ENCODE measurements at places on chromosomes 3 and 15.

GRCh38 chr3:184611607-184612281, 50.2 kb downstream of the EPHB3 start:
- DNase-seq: no peak

GRCh38 chr3:45042162-45042561, 16.1 kb downstream of the CLEC3B start:
- no peak for DNase-seq

GRCh38 chr3:167493244-167493643, 19.4 kb upstream of the SERPINI2 start:
- no peak for DNase-seq

GRCh38 chr3:74122281-74122680, 492.2 kb downstream of the CNTN3 start:
- DNase-seq: no peak

GRCh38 chr3:195537995-195538394, 5.1 kb downstream of the PPP1R2 start:
- DNase-seq: no peak

GRCh38 chr15:62051166-62051565, 9.1 kb downstream of the VPS13C start:
- DNase-seq: no peak

- no peak for DNase-seq
These were observed 34.3 kb upstream of the ANKDD1A start for GRCh38 chr15:64877435-64877834.

GRCh38 chr15:58494567-58494966, 62.8 kb downstream of the LIPC start:
- no peak for DNase-seq

GRCh38 chr3:129829640-129830039, 63.9 kb downstream of the TMCC1 start:
- no peak for DNase-seq

- no peak for DNase-seq
These were observed 60.5 kb downstream of the XXYLT1 start for GRCh38 chr3:195210266-195210973.

- no peak for DNase-seq
These were observed 42.9 kb upstream of the LMCD1 start for GRCh38 chr3:8458711-8459110.

DNA sequence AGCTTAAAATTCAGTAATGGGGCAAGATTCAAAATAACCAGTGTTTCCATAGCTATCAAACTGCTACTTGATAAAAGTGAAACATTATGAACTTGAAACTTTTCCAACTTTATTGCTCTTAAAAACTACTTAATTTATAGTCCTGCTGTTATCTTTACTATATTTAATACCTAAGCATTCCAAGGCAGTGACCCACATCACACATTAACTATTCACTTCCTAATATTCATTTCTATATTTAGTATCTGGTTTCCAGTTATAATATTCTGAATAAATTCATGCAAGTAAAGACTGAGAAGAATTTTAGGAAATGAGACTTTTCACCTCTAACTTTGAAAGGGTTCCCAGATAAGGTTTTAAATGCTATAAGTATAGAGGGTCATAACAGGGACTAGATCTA, 64.9 kb downstream of the UACA start:
- no peak for DNase-seq

DNA sequence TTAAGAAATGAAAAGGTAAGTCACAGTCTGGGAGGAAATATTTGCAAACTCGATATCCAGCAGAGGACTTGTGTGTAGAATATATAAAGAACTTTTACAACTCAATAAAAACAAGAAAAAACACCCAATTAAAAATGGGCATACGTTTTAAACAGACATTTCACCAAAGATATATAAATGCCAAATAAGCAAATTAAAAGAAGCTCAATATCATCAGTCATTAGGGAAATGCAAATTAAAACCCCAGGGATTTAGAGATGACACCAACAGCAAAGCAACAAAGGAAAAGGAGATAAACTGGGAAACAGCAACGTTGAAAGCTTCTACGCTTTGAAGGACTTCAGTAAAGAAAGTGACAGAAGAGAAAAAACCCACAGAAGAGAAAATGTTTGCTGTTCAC, 132.3 kb downstream of the NUP210 start:
- DNase-seq: no peak

Measured in activated naive CD4-positive, alpha-beta T cell (primary cell).